T-cell (primary cell): ENCODE measurements at places on chromosomes 12 and 14.

DNA sequence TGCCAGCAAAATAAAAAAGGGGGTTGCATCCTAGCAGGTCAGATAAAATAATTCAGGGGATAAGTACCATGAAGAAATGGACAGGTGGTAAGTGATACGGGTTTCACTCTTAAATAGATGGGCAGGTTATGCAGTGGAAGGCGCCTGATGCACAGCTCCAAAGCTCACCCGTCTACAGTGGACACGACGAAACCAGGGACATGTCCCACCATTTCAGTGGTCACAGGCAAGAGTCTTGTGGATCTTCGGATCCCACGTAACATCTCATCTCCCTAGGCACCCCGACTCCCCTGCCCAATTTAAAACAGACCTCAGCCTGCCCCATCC lies 60.5 kb downstream of the DDX51 start:
- H3K4me3 ChIP-seq, result peak overlapping the region; percentile 49
- H3K27me3 ChIP-seq, result no peaks in the 10 kb centered on the region
- no peak for DNase-seq
- H3K36me3 ChIP-seq, result no peaks in the 10 kb centered on the region
- H3K27ac ChIP-seq, result no peak overlapping the region

DNA sequence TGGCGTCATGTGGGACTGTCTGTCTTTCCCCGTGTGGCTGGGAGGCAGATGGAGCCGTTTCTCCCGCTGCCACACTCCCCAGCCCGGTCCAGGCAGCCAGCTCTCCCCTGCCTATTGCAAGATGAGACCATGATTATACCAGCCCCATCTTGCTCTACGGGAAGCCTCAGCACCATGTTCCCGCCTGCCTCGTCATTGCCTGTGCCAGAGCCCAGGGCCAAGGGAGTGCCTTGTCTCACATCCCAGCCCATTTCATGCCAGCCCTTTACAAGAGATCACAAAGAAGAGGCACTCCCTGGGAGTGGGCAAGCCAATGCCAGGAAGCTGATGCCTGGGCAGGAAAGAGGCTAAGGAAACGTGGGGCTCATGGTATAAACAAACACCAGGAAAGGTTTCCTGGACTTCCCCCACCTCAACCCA lies 23.9 kb downstream of the GPR68 start:
- no peak for DNase-seq
- H3K27ac ChIP-seq, result no peak overlapping the region
- peaks cover 2% of the 10 kb centered on the region for H3K4me1 ChIP-seq
- no peak overlapping the region for H3K4me3 ChIP-seq
- peaks cover 33% of the 10 kb centered on the region for H3K36me3 ChIP-seq
- no peaks in the 10 kb centered on the region for H3K27me3 ChIP-seq

DNA sequence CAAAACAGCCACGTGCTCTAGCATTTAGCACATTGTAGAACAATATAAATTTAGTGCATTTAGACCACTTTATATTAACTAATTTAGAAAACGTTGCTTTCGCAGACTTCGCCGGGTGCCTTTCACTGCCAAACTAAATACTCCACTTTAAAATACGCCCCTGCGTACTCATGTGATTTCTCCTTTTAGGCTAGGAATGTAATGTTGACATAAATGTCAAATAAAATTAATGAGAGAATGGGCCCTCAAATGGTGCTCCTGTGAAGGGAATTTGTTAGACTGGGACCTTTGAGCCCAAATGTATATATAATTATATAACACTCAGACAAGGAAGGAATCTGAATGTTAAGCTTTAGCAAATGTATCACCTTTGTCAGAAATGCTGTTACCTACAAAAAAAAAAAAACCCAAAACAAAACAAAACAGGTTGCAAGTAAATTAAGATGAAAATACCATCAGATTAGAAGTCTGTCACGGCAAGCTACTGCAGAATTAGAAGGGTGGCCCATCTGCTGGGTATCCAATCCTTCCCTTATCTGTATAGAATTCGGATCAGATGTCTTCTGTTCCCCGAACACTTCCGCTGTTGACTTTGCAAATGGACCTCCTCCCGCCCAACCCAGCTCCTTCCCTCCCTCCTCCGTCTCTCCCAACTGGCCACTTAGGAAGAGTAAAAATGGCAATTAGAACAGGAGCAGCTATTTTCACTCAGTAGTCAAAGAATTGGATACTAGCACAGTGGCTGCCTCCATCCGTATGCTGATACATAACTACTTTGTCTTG lies 159.3 kb upstream of the FOXN3 start:
- DNase-seq, result no peak
- peaks cover 15% of the 10 kb centered on the region for H3K36me3 ChIP-seq

DNA sequence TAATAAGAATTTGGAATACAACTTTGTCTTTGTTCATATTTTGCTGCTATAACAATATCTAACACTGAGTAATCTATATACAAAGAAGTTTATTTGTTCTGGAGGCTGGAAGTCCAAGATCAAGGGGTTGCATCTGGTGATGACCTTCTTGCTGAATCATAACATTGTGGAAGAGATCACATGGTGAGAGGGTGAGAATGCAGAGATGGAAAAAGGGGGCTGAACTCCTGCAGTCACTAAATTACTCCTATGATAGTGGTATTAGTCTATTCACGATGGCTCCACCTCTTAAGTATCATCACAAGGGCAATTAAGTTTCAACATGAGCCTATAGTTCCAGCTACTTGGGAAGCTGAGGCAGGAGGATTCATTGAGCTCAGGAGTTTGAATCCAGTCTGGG lies 4.5 kb upstream of the AKAP6 start:
- no peak overlapping the region for H3K4me3 ChIP-seq
- no peaks in the 10 kb centered on the region for H3K4me1 ChIP-seq
- no peak overlapping the region for H3K27ac ChIP-seq
- H3K36me3 ChIP-seq, result no peaks in the 10 kb centered on the region
- no peak for DNase-seq
- H3K27me3 ChIP-seq, result no peaks in the 10 kb centered on the region

- H3K27ac ChIP-seq, result no peak overlapping the region
- no peak for DNase-seq
- H3K36me3 ChIP-seq, result no peaks in the 10 kb centered on the region
These were observed 420.7 kb downstream of the NPAS3 start for GRCh38 chr14:33359288-33359881.

GRCh38 chr12:123389560-123390351 lies 5.8 kb downstream of the KMT5A start:
- H3K36me3 ChIP-seq, result peaks cover 21% of the 10 kb centered on the region
- DNase-seq, result no peak
- peak overlapping the region; percentile 55 for H3K27ac ChIP-seq
- peaks cover 17% of the 10 kb centered on the region for H3K4me1 ChIP-seq
- no peaks in the 10 kb centered on the region for H3K27me3 ChIP-seq

GRCh38 chr14:66746316-66747006 lies 238.5 kb downstream of the GPHN start:
- H3K27ac ChIP-seq, result no peak overlapping the region
- no peaks in the 10 kb centered on the region for H3K27me3 ChIP-seq
- no peaks in the 10 kb centered on the region for H3K4me1 ChIP-seq
- H3K36me3 ChIP-seq, result no peaks in the 10 kb centered on the region

GRCh38 chr12:101597164-101597563 lies 2.4 kb downstream of the MYBPC1 start:
- no peak for DNase-seq
- H3K27me3 ChIP-seq, result no peaks in the 10 kb centered on the region
- H3K36me3 ChIP-seq, result no peaks in the 10 kb centered on the region
- H3K4me3 ChIP-seq, result no peak overlapping the region

DNA sequence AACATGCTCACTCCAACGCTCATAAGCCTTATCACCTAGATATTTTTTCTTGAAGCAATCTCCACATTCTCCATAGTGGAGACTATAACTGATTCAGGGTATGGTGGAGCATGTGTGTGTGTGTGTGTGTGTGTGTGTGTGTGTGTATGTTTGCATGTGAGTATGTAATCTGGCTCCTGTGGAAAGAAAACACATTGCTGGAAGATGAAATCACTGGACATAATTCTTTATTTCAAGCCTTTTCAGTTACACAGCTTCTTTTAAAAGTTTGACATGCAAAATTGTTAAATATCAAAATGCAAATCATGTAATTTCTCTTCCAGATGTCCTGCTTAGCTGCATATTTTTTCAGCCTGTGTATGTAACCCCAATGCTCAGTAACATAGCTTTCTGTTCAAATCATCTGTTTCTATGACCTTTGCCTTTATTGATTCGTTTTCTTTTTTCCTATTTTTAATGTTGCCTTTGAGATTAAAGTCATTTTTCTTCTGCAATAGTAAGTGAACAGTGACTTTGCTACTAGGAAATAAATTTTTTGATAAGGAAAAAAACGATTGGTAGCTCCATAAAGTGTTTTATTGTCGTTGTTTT lies 80.5 kb upstream of the BTG1 start:
- no peak for DNase-seq
- H3K4me1 ChIP-seq, result no peaks in the 10 kb centered on the region
- H3K27me3 ChIP-seq, result no peaks in the 10 kb centered on the region
- no peaks in the 10 kb centered on the region for H3K36me3 ChIP-seq
- no peak overlapping the region for H3K4me3 ChIP-seq
- no peak overlapping the region for H3K27ac ChIP-seq

- H3K27me3 ChIP-seq, result no peaks in the 10 kb centered on the region
- no peak overlapping the region for H3K27ac ChIP-seq
- no peaks in the 10 kb centered on the region for H3K4me1 ChIP-seq
- DNase-seq, result no peak
- no peak overlapping the region for H3K4me3 ChIP-seq
These were observed 73.8 kb downstream of the TTC6 start for GRCh38 chr14:37669242-37669641.

DNA sequence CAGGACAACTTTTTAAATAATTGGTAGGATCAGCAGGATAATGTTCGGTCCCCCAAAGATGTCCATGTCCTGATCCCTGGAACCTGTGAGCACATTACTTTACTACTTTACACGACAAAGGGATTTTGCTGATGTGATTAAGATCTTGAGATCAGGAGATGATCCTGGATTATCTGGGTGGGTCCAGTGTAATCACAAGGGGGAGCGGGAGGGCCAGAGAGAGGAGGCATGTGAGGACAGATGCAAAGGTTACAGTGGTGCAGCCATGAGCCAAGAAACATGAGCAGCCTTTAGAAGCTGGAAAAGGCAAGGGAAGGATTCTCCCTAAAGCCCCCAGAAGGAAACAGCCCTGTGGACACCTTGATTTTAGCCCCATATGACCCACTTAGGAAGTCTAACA lies 33.1 kb downstream of the KCNK10 start:
- H3K4me3 ChIP-seq, result no peak overlapping the region
- H3K4me1 ChIP-seq, result no peaks in the 10 kb centered on the region
- no peaks in the 10 kb centered on the region for H3K27me3 ChIP-seq
- no peaks in the 10 kb centered on the region for H3K36me3 ChIP-seq

- no peaks in the 10 kb centered on the region for H3K36me3 ChIP-seq
- peak; percentile 89 for DNase-seq
- peak within 1 kb of the TSS; percentile 90 for H3K27ac ChIP-seq
- no peaks in the 10 kb centered on the region for H3K27me3 ChIP-seq
- H3K4me3 ChIP-seq, result peak within 1 kb of the TSS; percentile 76
These were observed at the start of gene PCNX1 for GRCh38 chr14:70907176-70907995. Gene PCNX1 (plus strand): TSS chr14:70907459. CDS start chr14:70907851, 392 bp downstream.

DNA sequence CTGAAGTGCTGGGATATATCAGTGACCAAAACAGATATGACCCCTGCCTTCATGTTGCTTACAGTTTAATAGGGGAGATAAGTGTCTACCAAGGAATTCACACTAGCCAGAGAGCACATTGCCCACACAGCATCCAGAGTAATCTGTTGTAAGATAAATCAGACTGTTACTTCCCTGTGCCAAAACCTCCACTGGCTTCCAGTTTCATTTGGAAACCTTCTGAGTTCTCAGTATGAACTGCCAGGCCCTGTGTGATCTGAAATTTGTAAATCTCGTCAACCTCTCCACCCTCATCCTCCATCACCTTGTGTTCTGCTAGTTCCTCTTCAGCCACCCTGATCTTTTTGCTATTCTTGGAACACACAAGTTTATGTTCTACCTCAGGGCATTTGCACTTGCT lies 154.7 kb downstream of the ETV6 start:
- peaks cover 6% of the 10 kb centered on the region for H3K4me1 ChIP-seq
- no peak overlapping the region for H3K4me3 ChIP-seq
- no peaks in the 10 kb centered on the region for H3K27me3 ChIP-seq
- no peak for DNase-seq
- no peak overlapping the region for H3K27ac ChIP-seq

GRCh38 chr12:111193977-111194702 lies 174.8 kb downstream of the PHETA1 start:
- no peak overlapping the region for H3K4me3 ChIP-seq
- no peaks in the 10 kb centered on the region for H3K36me3 ChIP-seq
- DNase-seq, result no peak
- H3K27ac ChIP-seq, result no peak overlapping the region
- peaks cover 40% of the 10 kb centered on the region for H3K27me3 ChIP-seq

GRCh38 chr14:87934185-87934584 lies 58.8 kb downstream of the GALC start:
- DNase-seq, result no peak
- no peak overlapping the region for H3K4me3 ChIP-seq
- no peaks in the 10 kb centered on the region for H3K36me3 ChIP-seq
- H3K4me1 ChIP-seq, result no peaks in the 10 kb centered on the region
- H3K27me3 ChIP-seq, result no peaks in the 10 kb centered on the region

- no peak overlapping the region for H3K4me3 ChIP-seq
- DNase-seq, result no peak
- H3K4me1 ChIP-seq, result no peaks in the 10 kb centered on the region
- H3K27ac ChIP-seq, result no peak overlapping the region
These were observed 21.9 kb downstream of the JDP2 start for GRCh38 chr14:75449696-75450095.

GRCh38 chr12:110935588-110935987 lies 15.2 kb upstream of the MYL2 start:
- peaks cover 35% of the 10 kb centered on the region for H3K27me3 ChIP-seq
- peaks cover 6% of the 10 kb centered on the region for H3K4me1 ChIP-seq
- H3K27ac ChIP-seq, result no peak overlapping the region

- H3K4me3 ChIP-seq, result no peak overlapping the region
- no peak for DNase-seq
- no peak overlapping the region for H3K27ac ChIP-seq
- H3K4me1 ChIP-seq, result no peaks in the 10 kb centered on the region
These were observed 64.4 kb upstream of the FZD10 start for GRCh38 chr12:130097798-130098255.

- H3K4me3 ChIP-seq, result no peak overlapping the region
- peaks cover 14% of the 10 kb centered on the region for H3K4me1 ChIP-seq
- H3K27me3 ChIP-seq, result no peaks in the 10 kb centered on the region
- peak; percentile 33 for DNase-seq
These were observed 11.1 kb downstream of the EXOC3L4 start for GRCh38 chr14:103105580-103106150.
